CD4-positive, alpha-beta T cell treated with Interleukin-4 for 4 hours (primary cell): ENCODE measurements at places on chromosomes 6 and 20.

DNA sequence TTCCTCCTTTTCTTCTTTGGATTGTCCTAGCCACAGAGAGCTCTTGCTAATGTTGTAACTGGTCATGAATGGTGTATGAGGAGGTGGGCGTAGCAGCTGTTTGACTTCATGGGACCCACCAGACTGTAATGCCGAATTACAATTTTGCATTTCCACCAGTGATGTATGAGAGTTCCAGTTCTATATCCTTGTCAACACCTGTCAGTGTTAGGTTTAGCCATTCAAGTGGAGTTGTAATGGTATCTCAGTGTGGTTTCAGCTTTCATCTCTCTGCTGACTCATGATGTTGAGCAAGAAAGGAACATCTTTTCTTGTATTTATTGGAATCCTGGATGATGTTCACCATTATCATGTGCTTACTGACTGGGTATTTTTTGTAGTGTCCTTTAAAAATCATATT is 5.1 kb downstream of the IGF2R start:
- DNase-seq, result peak; percentile 38

GRCh38 chr20:40390654-40391053 is 298.4 kb downstream of the MAFB start:
- no peak for DNase-seq

- no peak for DNase-seq
Measured at GRCh38 chr6:449486-450419, 58.2 kb downstream of the IRF4 start.

- DNase-seq, result no peak
Measured at GRCh38 chr20:37387519-37388269, 41.8 kb downstream of the SRC start.

- DNase-seq, result no peak
Measured at GRCh38 chr6:6811128-6812009, 222.8 kb downstream of the LY86 start.

DNA sequence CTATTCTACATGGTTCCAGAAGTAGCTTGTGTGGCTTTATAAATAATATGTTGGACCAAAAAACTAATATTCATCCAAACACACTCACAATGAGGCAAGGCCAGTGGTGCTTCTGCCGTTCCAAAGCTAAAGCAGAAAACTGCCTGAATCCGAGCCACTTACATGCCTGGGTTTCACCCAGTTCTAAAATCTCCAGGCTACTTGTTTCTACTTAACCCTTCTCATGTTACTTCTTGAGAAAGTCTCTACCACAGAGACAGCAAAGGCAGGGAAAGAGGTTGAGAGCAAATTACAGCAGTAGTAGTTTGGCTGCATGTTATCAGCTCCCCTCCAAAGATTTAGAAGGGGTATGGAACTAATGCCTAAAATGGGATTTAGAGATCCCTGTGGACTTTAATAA is 62.0 kb downstream of the FAXC start:
- no peak for DNase-seq

DNA sequence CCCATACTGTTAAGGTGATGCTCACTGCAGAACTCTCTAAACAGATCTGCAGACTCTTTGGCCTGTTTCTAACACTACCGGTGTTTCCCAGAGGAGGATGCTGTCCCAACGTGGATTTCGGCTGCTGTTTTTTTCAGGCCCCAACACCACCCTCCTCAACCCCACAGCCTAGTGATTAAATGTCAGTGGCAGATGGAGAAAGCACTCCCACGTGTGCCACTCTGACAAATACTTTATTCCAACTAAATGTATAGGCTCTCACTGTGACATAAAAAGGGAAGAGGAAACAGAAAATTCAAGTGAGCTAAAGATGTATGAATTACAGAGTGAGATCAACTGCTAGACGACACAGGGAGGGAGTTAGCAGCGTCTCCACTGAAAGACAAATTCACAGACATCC is 3.6 kb downstream of the TBC1D20 start:
- no peak for DNase-seq

- DNase-seq, result no peak
Measured at GRCh38 chr6:129022011-129022553, 139.1 kb downstream of the LAMA2 start.

DNA sequence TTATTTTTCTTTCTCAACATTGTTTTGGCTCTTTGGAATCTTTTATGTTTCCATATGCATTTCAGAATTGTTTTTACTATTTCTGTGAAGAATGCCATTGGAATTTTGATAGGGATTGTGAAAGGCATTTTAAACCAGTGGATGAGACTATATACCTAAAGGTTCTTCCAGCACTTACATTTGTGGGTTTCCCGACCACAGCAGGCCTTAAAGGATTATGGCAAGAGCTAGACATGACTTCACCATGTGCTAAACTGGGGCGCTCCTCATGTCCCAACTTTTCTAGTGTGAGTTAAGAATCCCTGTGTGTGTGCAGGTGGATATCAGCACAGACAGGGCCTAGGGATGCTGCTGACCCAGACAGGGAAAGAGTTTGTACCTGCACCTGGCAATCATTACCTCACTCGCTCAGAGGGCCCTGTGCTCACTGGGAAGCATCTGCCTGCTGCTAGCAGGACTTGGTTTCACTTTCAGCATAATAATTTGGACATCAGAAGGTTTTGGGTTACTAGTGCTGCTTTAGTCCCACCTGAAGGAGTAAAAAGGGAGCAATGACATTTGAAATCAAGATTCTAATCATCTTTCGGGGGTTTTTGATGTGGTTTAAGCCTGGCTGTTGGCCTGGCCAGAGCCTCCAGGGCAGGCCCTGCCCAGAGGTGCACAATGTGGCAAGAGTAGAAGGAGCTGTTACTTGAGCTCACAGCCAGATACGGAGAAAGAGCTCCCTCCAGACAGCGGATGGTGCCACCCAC is 137.1 kb downstream of the CDC5L start:
- no peak for DNase-seq

GRCh38 chr6:24245275-24245674 is 112.6 kb downstream of the DCDC2 start:
- DNase-seq, result no peak

- DNase-seq, result no peak
Measured at GRCh38 chr6:4662886-4663285, 113.3 kb upstream of the CDYL start.

- DNase-seq, result no peak
Measured at GRCh38 chr6:35081426-35081851, 59.7 kb downstream of the TCP11 start.

DNA sequence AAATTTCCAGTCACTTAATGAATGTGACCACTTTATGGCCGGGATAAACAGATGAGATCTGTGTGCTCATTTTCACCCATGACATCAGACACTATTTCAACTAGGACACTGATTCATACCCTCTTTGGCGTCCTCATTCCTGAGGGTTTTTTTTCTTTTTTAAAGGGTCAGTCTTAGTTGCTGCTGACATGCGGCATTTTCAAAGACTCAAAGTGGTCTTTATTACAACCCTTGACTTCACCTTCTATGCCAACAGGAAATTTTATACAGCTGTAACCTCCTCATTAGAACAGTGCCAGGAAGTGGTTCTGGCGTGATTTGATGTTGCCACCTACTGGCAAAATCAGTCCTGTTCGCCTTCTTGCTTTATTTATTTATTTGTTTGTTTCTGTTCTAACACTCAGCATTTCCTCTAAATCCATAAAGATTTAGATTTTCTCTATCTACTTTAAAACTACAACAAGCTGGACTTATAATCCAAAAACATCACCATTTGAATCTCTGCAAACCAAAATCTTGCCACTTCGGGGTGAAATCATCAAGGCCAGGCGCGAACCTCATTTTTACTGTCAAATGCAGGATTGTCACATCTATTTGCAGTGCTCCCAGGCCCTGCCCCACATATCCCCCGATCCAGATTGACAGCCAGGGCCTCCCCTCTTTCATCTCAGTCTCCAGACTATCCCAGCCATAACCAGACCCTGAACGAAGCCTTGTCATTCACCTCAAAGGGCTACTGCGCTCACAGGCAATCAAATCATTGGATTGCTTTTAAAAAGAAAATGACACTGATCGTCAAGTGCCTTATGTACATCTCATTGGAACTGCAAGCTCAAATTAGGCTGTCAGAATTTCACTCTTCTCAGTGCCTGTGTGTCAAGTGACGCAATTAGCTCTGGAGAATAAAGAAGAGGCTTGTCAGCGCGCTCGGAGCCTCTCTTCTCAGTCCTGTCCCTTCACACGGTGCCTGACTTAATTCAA is 77.5 kb downstream of the C6orf118 start:
- no peak for DNase-seq

GRCh38 chr6:109082188-109082577 is 12.5 kb downstream of the SESN1 start:
- no peak for DNase-seq
